Left lung (tissue), 14 donors: ENCODE measurements at places on chromosomes 11 and 22. TPM values are rescaled to one million over a fixed set of nuclear protein-coding genes. Genes with fewer than 3 reads are reported as not detected.

Gene SMTNL1
- 0.43 TPM for polyA plus RNA-seq

Gene RFPL3
- polyA plus RNA-seq: not detected

Gene ART5
- 2.0 TPM for polyA plus RNA-seq

Gene SLC22A9
- polyA plus RNA-seq: 0.08 TPM

Gene NCF4
- polyA plus RNA-seq: 3.8 TPM

Gene TMPRSS4
- polyA plus RNA-seq: 4.9 TPM

Gene ZNF215
- 2.6 TPM for polyA plus RNA-seq

Gene SCN2B
- 4.7 TPM for polyA plus RNA-seq

Gene FJX1
- polyA plus RNA-seq: 4.2 TPM

Gene SLC22A25
- polyA plus RNA-seq: 0.15 TPM

Gene ANKK1
- polyA plus RNA-seq: 0.77 TPM

Gene CEND1
- 0.20 TPM for polyA plus RNA-seq

Gene OR4A16
- polyA plus RNA-seq: not detected

DNA sequence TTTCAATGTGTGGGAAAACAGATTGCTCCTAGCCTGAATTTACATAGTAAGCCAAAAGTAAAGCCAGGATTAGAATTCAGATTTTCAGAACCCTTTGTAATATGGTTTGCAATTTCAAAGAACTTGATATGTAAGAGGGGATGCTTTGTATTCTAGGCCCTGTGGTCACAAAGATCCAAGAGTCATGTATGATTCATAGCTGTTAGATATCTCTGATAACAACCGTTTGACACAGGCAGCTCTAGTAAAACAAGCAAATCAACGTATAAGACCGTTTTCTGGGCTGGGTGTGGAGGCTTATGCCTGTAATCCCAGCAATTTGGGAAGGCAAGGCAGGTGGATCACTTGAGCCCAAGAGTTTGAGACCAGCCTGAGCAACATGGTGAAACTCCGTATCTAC, 79.6 kb downstream of the EMSY start:
- no peak for DNase-seq

- DNase-seq: peak; percentile 18
Measured at GRCh38 chr11:5369789-5370188, 13.8 kb upstream of the OR51M1 start.

- DNase-seq: peak; percentile 82
Measured at GRCh38 chr22:26648011-26648497, 9.3 kb upstream of the MIAT start.

DNA sequence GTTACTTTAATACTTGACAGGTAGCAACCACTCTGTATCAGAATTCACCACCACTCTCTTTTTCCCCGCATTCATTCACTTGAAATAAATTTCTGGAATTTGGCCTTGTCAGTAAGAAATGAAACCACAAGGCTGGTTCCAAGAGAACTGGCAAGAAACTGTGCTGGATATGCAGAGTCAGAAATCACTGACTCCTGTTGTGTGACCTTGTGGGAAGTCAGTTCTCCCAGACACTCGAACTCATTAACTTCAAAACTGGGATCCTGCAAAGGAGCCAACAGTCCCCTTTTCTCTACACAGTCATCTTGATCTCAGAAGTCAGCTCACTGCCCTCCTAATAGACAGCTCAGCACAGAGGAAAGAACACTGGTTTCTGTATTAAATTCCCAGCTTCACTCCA, 142.7 kb downstream of the LRRC4C start:
- DNase-seq: no peak

DNA sequence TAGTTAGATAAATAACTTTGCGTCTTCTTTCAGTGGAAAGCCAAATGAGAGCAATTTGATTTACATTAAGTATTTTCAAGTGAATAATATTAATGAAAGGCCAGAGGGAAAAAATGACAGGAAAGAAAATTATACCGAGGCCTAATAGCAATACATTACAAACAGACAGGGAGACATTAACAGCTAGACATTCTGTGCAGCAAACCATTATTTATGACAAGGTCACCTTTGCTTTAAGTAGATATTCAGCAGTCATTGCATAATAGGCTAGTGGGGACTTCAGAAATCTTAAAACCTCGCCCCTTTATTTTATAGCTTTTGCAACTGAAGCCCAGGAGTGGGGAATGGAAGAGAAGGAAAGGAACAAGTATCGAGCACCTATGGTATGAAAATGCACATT, 321.6 kb downstream of the GRM5 start:
- no peak for DNase-seq

GRCh38 chr11:70040869-70041501, 37.1 kb upstream of the ANO1 start:
- no peak for DNase-seq

- DNase-seq: no peak
Measured at GRCh38 chr11:113840932-113841664, 34.3 kb downstream of the USP28 start.

GRCh38 chr11:123407996-123408597, 22.0 kb upstream of the GRAMD1B start:
- DNase-seq: no peak

DNA sequence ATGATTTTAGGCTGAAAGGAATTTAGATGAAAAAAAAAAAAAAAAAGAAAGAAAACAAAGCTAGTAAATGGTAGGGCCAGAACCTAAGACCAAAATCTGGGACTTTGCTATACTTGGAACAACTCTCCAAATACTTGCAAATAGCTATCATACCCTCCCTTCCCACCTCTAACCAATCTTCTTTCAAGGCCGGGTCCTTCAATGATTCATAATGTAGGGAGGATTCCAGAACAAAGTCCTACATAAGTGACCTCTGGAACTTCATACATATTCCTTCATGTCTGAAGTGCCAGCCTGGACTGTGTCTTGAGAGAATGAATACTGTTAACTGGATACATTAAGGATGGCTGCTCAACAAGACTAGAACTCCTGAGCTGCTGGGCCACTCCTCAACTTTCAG, 9.9 kb downstream of the STK33 start:
- no peak for DNase-seq

GRCh38 chr11:117068303-117068860, 29.8 kb downstream of the SIK3 start:
- DNase-seq: no peak

GRCh38 chr11:132289590-132290256, 919.3 kb downstream of the NTM start:
- no peak for DNase-seq

DNA sequence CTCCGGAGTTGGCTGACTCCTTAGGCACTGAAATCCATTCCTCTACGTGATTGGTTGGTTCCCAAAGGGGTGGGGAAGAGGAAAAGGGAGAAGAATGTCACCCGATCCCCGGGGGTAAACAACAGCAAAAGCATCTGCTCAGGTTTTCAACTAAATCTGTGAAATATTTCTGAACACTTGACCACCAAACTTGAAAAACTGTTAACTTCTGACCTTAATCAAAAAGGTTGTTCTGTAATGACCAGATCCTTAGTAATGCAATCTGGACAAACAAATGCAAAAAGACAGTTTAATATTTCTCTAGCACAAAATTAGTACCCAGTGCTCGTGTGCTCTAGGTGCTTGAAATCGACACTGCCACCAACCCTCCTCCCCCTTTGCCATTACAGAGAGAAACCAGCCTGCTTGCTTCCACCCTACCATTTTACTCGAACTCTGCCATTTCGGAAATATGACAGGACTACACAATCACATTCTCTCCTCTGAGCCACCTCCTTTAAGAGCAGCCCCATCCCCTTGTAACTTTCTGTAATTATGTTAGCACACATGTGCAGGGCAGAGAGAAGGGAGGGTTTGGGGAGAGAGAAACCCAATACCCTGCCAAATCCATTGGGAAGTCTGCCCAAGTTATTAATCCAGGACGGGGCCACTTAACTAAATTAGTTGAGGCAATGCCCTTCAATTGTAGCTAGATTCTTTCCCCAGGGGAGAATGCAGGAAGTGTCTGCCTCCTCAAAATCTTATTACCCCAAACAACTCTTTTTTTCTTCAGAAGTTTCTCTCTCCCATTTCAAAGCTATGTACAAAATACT, 113.8 kb downstream of the RBFOX2 start:
- peak; percentile 93 for DNase-seq

DNA sequence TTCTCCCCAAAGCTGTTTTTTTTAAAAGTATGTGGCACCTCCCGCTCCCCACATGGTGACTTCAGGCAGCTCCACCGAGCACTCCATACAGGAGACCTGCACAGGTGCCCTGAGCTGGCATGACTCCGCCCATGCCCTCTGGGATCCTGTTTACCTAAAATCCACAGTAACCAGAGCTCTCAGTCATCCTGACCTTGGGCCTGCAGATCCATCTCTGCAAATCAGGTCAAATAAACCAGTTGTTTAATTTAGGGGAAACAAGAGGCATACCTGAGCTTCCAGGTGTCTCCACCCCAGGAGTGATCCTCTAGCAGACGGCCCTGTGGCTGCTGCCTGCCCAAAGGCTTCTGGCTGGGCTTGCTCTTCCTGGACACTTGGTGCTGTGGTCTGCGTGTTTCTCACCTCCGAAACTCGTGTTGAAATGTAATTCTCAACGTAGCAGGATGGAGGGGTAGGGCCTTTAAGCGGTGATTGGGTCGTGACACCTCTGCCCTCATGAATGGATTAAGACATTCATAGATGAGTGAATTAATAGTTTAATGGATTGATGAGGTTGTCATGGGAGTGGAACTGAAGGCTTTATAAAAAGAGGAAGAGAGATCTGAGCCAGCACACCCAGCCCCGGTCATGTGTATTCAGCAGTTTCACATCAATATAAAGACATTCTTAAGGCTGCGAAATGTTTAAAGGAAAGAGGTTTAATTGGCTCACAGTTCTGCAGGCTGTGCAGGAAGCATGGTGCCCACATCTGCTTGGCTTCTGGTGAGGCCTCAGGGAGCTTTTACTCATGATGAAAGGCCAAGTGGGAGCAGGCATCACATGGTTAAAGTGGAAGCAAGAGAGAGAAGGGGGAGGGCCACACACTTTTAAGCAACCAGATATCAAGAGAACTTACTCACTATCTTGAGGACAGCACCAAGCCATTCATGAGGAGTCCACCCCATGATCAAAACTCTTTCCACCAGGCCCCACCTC, 34.1 kb downstream of the LINC01488 start:
- no peak for DNase-seq

DNA sequence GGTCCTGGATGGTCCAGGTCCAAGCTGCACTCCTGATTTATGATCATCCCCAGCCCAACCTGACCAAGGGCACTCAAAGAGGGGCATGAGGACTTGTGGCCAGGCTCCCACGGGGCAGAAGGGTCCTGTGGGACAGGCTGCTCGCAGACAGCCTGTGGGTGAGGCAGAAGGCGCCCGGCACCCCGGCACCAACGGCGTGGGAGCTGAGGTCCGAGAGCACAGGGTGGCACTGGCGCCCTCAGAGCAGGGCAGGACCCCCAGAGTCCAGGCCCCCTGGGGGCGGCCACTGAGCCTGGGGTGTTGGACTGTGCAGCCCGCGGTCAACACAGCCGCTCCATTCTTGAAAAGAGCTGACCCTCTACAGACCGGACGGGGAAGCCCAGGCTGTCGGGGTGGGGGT, 3.3 kb downstream of the IL17REL start:
- DNase-seq: no peak

GRCh38 chr22:19132153-19132552, 1.0 kb downstream of the TSSK2 start:
- DNase-seq: no peak

- DNase-seq: no peak
Measured at GRCh38 chr11:41403458-41403857, 56.0 kb downstream of the LRRC4C start.

GRCh38 chr11:69368119-69368880, 74.3 kb downstream of the MYEOV start:
- DNase-seq: no peak

DNA sequence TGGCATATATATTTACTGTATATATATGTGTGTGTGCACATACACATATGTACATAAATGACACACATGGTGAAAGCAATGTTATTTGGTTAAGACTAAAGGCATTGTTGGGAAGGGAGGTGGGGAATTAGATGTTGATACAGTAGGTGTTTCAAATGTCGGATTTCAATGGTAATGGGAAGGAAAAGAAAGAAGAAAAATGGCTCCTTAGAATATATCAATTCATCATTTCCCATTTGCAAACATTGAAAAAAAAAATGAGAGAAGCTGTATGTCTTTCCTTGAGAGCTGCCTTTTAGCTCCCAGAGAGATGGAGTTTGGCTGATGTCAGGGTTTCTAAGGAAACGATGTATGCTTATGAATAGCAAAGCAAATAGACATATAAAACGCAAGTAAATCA, 33.4 kb upstream of the ATXN10 start:
- no peak for DNase-seq

GRCh38 chr22:24355574-24355973, 71.8 kb upstream of the ADORA2A start:
- DNase-seq: no peak

DNA sequence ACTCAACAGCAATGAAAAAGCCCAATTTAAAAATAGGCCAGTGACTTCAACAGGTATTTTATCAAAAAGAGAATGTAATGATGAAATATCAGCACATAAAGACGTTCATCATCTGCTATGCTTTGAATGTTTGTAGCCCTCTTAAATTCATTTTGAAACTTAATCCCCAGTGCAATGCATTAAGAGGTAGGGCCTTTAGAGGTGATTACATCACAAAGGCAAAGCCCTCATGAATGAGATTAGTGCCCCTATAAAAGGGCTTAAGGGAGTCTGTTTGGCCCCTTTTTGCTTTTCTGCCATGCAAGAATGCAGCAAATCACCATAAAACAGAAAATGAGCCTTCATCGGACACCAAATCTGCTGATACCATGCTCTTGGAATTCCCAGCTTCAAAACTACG, 637.0 kb downstream of the DLG2 start:
- no peak for DNase-seq

GRCh38 chr11:116271479-116271878, 501.3 kb downstream of the BUD13 start:
- DNase-seq: no peak

DNA sequence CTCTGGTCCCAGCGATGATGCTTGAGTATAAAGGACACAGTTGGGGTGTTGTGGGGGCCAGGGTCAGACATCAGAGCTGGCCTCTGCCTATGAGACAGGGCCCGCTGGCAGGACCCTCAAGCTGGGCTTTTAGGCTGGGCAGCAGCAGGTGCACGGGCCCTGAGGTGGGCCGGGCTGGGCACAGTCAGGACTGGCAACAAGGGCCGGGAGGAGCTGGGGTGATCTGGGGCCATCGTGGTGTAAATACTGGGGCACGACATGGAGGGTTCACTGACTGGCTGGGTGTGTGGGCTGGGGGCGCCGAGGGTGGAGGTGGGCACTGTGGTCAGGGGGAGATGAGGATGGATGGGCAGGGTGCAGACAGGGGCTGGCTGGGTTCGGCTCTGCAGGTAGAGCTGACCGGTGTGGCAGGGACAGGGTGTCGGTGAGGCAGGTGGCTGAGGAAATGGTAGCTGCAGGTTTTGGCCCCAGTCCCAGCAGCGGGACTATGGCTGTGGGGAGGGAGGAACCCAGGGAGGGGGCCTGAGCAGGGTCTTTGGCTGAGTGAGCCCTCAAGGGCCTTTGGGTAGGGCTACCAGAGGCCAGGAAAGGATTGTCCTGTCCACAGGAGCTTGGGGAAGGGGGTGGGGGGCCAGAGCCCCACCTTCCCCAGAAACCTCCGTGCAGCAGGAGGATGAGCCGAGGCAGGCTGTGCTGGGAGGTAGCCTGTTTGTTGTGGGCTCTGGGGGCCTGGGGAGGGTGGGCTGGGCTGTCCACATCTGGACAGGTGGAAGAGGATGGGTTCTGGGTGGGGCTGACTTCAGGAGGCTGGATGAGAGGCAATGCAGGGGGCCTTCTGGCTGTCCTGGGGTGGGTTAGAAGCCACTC, 81.4 kb downstream of the KCNQ1 start:
- no peak for DNase-seq

- peak; percentile 55 for DNase-seq
Measured at GRCh38 chr11:131917634-131918384, 547.4 kb downstream of the NTM start.
